ENCODE measurements at places on chromosomes 3 and 15. TPM values are rescaled to one million over a fixed set of nuclear protein-coding genes. Genes with fewer than 3 reads are reported as not detected.
A peak's percentile ranks its signal among the peaks of the same experiment; 100 is the strongest.

DNA sequence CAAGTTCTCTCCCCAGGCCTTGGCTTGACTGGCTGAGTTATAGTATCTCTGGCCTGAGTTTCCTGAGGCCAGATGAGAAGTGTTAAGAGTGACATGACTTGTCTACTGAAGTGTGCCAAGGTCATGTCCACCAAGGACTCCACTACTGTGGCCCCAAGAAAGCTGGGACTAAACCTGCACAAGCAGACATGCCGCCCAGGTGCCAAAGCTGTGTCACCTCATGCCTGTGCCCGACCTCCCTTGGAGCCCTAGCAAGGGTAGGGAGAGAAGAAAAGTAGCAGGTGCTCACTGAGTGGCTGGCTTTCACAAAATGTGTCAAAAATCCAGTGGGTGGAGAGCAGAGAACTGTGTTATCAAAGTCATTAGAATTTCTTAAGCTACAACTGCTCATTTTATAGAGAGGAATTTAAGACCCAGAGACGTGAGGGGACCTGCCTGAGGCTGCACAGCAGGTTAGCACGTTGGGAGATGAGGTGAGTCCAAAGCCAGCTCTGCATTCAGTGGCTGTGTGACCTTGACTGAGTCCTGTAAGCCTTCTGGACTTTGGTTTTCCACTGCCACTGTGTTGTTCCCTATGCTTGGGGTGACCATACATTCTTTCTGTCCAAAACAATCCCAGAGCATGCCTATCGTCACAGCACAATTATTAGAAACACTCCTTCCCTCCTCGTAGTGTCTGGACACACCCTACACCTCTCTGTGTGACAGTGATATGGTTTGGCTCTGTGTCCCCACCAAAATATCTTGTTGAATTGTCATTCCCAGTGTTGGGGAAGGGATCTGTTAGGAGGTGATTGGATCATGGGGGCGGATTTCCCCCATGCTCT, 5.0 kb upstream of the LYSMD4 start:
- DNase-seq, result no peak

SLC28A1 gene
- total RNA-seq, result not detected

- no peak for DNase-seq
Observed at GRCh38 chr15:58329781-58330671, 101.8 kb upstream of the LIPC start.

DNA sequence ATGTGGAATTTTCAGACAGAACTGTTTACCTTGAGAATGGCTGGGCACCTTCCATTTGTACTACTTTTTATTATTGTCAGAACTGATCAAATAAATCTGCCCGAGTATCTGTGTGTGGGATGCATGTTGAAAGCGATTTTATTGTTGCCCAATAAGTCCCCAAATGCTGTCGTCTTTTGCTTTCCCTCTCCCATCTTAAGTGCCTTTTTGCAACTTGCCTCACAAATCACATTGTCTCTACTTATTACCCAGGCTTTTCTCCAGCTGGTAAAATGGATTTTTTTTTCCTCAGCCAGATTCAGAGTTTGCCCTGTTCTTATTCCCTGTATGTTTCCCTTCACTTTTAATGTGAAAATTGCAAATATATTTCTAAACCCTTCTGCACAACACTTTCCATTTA, 163.1 kb downstream of the CNTN4 start:
- DNase-seq, result no peak

RPP25 gene
- 0.58 TPM for total RNA-seq

TIPARP gene
- 57.9 TPM for total RNA-seq

- DNase-seq, result no peak
Observed at GRCh38 chr3:195086341-195086740, 184.6 kb downstream of the XXYLT1 start.

GRCh38 chr3:116930786-116931185, 221.2 kb downstream of the TUSC7 start:
- DNase-seq, result no peak

DNA sequence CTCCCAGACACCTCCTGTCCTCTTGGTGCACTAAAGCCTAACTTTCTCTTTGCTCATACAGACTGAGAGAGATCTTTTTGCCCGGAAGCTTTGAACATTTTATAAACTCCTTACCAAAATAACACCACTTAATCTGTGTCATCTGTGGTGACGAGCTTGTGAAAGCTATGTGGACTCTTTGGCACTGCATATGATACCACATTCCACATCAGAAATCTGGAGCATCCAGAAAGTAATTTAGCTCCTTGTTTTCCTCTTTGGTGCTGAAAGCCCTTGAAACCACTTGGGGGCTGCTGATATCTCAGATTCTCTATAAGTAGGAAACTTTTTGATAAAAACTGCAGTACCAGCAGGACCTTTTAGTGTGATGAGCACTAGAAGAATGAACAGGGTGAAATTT, 128.3 kb downstream of the ALCAM start:
- DNase-seq, result no peak

DNA sequence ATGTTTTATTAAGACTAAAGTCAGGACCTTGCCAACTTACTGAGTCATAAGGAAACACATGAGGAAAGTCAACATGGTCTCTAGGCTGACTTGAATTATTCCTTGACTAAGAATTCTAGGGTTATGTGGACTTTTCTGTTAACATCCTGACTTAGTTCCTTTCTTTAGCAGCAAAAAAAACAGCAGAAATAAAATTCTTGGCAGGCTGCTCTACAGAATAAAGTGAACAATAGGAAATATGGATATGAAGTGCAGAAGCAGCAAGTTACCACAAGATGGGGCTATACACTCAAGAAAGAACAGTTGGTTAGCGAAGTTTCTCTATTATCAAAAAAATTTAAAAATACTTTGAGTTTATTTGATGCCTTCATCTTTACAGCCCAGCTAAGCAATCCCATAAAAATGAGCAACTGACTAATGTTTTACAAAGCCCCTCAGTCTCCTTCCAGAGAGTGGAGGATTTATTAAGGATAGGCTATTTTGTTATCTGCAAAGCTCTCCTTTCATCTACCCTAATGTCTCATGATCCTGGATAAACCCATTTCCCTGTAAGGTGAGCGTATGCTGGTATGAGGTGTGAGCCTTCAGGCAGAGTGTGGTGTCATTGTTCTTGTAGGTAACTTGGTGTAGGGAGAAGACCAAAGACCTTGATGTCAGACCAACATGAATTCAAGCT, 23.1 kb upstream of the MCCC1 start:
- peak; percentile 70 for DNase-seq

DNA sequence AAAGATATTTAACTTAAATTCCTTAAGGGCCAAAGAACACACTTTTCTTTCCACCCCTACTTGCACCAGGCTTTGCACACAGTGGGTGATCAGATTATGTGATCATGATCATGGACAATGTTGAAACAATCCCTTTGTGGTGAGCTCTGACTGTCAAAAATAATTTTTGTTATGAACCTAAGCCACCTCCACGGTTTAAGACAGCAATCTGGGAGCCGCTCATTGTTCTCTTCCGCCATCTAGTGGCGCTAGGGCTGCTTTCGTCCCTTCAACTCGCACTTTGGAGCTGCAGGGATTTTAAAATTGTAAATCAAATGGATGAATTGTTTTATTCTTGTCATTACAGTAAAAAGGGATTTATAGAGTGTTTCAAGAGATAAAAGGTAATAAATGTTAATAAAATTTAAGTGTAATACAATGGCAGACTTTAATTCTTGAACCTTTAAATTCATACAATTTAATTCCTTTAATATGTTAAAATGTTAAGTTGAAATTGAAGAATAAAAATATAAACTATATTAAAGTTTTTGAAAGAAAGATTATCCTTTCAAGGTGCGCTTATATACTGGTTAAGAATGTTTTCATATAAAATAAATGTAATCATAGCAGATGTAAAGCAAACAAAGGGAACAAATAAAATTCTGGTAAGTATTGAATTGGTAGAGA, 45.3 kb upstream of the ARL6 start:
- DNase-seq, result peak; percentile 63

- no peak for DNase-seq
Observed at GRCh38 chr3:189186101-189186500, 14.3 kb downstream of the TPRG1 start.

- DNase-seq, result no peak
Observed at GRCh38 chr3:53195602-53196574, 34.9 kb downstream of the PRKCD start.

GRCh38 chr3:22231061-22231460, 480.1 kb upstream of the ZNF385D start:
- DNase-seq, result peak; percentile 53

- peak; percentile 68 for DNase-seq
Observed at GRCh38 chr3:73094129-73094528, 32.7 kb downstream of the EBLN2 start.

WDR93 gene
- total RNA-seq, result not detected

SLC27A2 gene
- total RNA-seq, result not detected

GRCh38 chr15:89130201-89130600, 41.9 kb downstream of the ABHD2 start:
- no peak for DNase-seq

DNA sequence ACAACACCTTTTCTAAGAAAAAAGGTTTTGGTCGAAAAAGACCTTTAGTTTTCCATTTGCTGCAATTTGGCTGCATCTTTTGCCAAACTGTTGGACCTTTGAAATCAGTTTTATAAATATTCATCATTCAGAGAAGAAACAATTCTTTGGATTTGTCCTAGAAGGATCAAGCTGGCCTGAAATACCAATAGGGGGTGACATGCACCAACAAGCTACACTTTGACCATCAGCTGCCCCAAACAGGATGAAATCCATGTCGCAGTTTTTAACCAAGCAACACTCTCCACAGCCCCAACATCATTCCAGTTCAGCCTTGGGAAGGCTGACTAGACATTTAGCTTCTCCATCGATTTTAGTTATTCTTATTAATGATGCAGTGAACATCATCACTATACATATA, 9.8 kb downstream of the RPL15 start:
- DNase-seq, result no peak

NMNAT3 gene
- total RNA-seq, result not detected

DNA sequence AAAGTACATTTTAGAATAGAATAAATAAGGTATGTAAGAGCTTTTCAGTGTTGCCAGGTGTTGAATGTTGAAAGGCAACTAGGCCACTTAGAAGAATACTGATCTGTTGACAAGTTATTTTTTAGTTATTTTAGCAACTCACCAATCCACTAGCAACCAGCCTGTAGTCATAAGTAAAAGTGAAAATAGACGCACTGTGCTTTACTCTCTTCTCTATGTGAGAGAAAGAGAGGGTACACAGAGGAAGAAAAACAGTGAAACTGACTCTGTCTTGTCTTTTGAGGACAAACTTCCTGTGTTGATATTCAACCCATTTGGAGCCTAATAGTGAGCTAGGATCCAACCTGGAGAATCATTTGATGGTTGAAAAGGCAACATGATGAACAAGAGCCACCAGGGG, 327.1 kb upstream of the GOLIM4 start:
- no peak for DNase-seq

GRCh38 chr3:184180165-184180564, 5.5 kb downstream of the AP2M1 start:
- DNase-seq, result peak; percentile 83

DNA sequence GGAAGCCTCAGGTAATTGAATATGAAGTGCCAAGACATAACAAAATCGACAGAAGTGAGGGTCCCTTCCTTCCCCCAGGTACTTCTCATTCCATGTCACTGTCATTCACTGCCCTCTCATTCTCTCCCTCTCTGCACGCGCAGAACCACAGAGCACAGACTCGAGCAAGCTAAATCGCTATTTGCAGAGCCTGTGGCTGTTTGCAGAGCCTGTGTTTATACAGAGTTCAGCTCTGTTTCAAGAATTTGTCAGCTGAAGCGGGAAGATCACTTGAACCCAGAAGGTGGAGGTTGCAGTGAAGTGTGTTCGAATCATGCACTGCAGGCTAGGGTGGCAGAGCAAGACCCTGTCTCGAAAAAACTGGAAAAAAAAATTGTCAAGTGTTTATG, 2.5 kb downstream of the VILL start:
- no peak for DNase-seq

METTL6 gene
- total RNA-seq, result 25.3 TPM

PRSS50 gene
- total RNA-seq, result not detected

GOLGA6D gene
- total RNA-seq, result not detected

MESD gene
- 25.2 TPM for total RNA-seq

DNA sequence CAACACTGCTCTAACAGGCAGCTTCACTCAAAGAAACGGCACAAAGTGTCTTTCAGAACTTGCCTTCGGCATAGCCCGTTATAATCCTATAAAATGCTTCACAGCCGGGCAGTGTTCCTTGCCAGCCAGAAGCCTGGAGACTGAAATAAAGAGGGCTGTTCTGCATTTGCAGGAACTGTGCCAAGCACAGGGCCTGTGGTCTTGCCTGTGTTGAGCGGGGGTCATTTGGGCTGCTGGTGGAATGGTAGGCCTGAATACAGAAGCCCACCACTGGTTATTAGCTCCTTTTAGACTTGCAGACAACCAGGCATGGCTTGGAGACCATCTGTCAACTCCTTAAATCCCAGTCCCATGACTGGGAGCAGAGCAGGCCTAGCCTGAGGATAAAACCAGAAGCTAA, 4.7 kb upstream of the ARHGEF3 start:
- DNase-seq, result no peak

GRCh38 chr3:38579551-38580449, 69.7 kb downstream of the SCN5A start:
- DNase-seq, result no peak

GRCh38 chr3:25820816-25821486, 31.1 kb downstream of the OXSM start:
- no peak for DNase-seq

Measured in HT1080 (cell line).